A549 (cell line): ENCODE measurements at places on chromosomes 7 and 10. TPM values are rescaled to one million over a fixed set of nuclear protein-coding genes. Genes with fewer than 3 reads are reported as not detected.

SNX13 gene
- 12.4 to 15.0 TPM (median 13.1 TPM) in 3 replicates for polyA plus RNA-seq

CLDN4 gene
- 1.3 to 1.5 TPM (median 1.5 TPM) in 3 replicates for polyA plus RNA-seq

CHN2 gene
- polyA plus RNA-seq = not detected in 3 replicates

GJC3 gene
- 0.10 to 0.20 TPM in 2 of 3 replicates, not detected in the other for polyA plus RNA-seq

PNLIPRP1 gene
- not detected in 3 replicates for polyA plus RNA-seq

SFTPA1 gene
- not detected in 3 replicates for polyA plus RNA-seq

TMEM196 gene
- polyA plus RNA-seq = not detected in 3 replicates
